CD8-positive, alpha-beta memory T cell (primary cell): ENCODE measurements at places on chromosomes 6 and 20.

- H3K36me3 ChIP-seq: no peaks in the 10 kb centered on the region
- no peaks in the 10 kb centered on the region for H3K27me3 ChIP-seq
- no peak overlapping the region for H3K4me3 ChIP-seq
- H3K4me1 ChIP-seq: peaks cover 47% of the 10 kb centered on the region
Observed at GRCh38 chr6:44926556-44926955, 401.6 kb upstream of the RUNX2 start.

- H3K4me1 ChIP-seq: no peaks in the 10 kb centered on the region
- H3K36me3 ChIP-seq: no peaks in the 10 kb centered on the region
Observed at GRCh38 chr6:147958683-147959082, 384.0 kb upstream of the SASH1 start.

DNA sequence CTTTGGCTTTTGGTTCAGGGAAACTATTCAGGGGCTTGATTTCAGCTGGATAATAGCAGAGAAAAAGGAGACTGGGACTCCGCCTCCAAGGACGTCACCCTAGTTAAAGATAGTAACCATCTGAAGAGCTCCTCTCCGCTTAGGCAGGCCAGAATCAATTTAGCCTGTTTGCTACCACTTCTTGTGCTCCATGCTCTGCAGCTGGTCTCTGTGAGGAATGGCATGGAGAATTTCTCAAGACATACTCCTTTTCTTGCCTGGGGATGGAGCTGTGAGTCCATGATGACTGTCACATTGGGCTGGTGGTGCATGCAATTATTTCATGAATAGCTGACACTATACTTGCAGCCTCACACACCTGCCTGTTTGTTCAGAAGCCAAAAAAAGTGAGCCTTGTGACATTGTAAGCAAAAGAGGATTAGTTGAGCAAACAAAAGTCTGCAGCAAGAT is 61.4 kb downstream of the TXLNB start:
- no peak overlapping the region for H3K27ac ChIP-seq
- no peaks in the 10 kb centered on the region for H3K36me3 ChIP-seq
- no peak for DNase-seq
- H3K4me1 ChIP-seq: no peaks in the 10 kb centered on the region
- no peaks in the 10 kb centered on the region for H3K27me3 ChIP-seq
- H3K4me3 ChIP-seq: no peak overlapping the region

DNA sequence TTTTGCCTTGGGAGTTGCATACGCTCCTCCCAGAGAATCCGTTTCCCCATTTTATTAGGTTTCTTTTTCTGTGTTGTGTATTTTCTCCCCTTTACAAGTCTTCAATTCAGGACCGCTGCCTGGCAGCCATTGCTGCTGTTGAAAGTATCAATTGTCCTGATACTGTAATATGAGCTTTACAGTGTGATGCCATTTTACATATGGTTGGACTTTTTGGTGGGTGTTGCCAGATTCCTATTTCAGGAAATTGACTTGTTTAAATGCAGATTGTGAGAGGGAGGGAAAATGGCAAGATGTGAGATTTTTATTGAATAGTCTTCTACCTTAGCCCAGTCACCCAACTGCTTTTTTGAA is 1.2 kb downstream of the PANK2 start:
- H3K4me1 ChIP-seq: peaks cover 49% of the 10 kb centered on the region
- no peaks in the 10 kb centered on the region for H3K27me3 ChIP-seq
- DNase-seq: no peak
- H3K27ac ChIP-seq: peak overlapping the region; percentile 85
- peak overlapping the region; percentile 84 for H3K4me3 ChIP-seq

DNA sequence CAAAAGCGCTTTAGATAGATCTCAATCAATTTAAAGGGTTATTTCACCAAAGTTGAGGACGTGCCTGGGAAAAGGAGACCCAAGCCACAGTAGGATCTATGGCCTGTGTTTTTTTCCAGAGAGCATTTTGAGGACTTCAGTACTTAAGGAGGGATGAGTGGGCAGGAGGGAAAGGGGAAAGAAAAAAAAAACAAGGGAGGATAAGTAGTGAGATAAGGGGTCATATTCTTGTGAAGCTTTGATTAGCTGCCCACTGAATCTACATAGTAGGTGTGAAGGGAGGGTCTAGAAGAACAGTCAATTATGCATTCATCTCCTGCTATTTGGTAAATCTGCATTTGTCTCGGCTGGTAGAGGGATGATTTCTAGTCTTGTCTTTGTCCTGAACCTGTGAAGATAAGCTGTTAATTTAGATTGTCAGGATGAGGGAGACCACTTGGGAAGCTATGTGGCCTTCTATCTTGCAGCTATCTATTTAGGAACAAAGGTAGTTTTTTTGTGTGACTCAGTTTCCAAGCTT is 48.4 kb downstream of the CLVS2 start:
- H3K36me3 ChIP-seq: no peaks in the 10 kb centered on the region
- H3K4me1 ChIP-seq: no peaks in the 10 kb centered on the region
- H3K4me3 ChIP-seq: no peak overlapping the region
- H3K27me3 ChIP-seq: no peaks in the 10 kb centered on the region

DNA sequence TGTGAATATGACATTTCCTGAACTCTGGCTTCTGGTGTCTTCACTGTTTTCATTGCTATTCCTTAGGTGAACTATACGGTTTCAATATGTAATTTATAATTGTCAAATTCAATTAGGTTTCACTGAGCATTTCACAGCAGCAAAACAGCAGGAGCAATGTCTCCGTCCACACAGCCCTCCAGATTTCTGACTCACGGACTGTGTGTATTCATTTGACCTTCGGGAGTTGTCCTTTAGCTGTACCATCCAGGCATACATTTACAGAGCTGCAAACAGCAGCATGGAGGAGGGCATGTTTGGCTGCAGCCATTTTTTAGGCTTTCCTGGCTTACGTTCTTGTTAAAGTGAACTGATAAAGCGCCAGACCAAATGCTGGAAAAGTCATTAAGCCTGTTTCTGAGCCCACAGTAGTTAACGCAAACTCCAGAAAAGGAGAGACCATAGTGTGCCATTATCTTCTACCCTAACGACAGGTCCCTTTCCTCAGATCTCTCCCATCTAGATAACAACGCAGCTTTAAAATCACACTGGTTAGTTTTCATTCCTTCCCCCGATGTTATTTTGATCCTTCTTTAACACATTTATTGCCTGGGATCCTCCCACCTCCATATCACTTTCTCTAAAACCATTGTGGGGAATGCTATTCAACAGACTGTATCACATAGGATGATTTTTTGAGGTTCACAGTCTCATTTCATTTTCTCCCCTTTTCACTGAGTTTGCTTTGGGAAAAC is 18.3 kb downstream of the FOXC1 start:
- no peak for DNase-seq
- H3K27me3 ChIP-seq: peaks cover 16% of the 10 kb centered on the region
- peaks cover 7% of the 10 kb centered on the region for H3K4me1 ChIP-seq
- H3K36me3 ChIP-seq: no peaks in the 10 kb centered on the region
- no peak overlapping the region for H3K4me3 ChIP-seq

DNA sequence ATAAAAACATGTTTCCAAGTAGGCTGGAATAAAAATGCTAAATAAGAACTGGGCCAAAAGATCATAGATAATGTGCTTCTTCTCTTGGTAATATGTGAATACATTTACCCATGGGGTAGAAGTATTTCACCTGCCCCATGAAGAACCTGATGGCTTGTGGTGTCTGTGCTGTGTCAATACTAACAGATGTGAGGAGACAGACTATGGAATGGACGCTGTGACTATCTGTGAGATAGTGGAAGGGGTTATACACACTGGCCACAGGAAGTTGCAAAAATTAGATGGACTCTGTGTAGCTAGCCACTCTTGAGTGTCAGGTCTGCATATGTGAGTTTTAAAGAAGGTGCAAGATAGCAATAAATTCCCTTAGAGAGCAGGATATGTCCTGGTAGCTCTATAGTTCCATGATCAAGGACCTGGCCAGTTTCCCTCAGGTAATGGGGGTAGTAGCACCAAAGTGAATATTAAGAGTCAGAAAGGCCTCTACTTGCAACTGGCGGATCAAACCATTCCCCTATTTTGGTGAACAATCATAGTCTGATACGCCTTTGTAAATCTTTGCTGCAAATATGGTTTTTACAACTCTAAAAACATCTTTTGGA is 48.6 kb downstream of the NEDD9 start:
- no peak for DNase-seq
- no peaks in the 10 kb centered on the region for H3K4me1 ChIP-seq

DNA sequence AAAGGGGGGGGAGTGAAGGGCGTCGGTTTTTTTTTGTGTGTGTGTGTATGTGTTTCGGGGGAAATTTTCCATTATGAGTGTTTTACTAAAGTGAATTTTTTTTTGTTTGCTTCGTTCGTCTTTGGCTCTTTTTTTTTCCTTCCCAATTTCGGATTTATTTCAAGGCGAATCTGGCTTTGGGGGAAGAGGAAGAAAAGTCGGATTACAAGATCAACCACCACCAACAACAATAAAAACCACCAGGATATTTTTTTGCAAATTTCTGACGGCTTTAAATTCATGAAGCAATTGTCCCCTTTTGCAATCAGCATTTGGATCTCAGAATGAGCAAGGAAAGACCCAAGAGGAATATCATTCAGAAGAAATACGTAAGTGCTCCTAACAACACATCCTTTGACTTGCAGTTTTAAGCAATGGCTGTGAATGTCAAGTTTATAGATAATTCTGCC is 372 bp downstream of the JARID2 start:
- H3K4me3 ChIP-seq: peak overlapping the region; percentile 89
- H3K27ac ChIP-seq: peak overlapping the region; percentile 78
- no peaks in the 10 kb centered on the region for H3K36me3 ChIP-seq
- DNase-seq: no peak
- H3K27me3 ChIP-seq: no peaks in the 10 kb centered on the region

DNA sequence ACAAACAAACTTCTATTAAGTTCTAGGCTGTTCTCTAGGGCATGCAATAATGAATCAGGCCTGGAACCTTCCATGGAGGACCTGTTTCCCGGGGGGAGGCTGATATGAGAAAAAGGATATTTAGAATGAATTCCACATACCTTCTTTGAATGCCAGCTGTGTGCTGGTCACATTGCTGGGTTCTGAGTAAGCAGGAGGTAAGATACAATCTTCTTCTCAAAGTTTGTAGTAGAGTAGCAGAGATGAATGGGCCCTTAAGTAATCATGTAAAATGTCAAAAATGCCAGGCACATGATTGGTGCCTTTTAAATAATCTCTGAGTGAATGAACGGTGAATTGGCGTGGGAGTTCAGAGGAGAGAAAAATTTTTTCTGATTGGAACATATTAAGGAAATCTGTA is 47.4 kb downstream of the TGM2 start:
- no peak overlapping the region for H3K27ac ChIP-seq
- no peaks in the 10 kb centered on the region for H3K36me3 ChIP-seq
- H3K4me1 ChIP-seq: no peaks in the 10 kb centered on the region
- no peak for DNase-seq

DNA sequence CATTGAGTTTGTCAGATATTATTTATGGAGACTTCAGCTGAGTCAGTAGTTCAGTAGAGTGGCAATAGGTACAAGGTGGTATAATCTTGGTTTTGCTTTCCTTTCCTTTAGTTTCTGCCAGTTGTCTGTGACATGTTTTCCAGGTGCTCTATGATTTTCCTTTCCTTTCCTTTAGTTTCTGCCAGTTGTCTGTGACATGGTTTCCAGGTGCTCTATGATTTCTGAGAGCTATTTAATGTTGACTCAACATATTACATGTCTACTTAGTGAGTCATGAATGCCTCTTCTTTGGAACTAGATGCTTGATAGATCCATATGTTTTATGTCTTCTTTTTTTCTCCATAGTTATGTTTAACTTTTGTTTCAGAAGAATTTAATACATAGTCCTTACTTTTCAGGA is 186.4 kb upstream of the DEFB112 start:
- H3K27ac ChIP-seq: no peak overlapping the region
- no peak for DNase-seq
- H3K36me3 ChIP-seq: no peaks in the 10 kb centered on the region

DNA sequence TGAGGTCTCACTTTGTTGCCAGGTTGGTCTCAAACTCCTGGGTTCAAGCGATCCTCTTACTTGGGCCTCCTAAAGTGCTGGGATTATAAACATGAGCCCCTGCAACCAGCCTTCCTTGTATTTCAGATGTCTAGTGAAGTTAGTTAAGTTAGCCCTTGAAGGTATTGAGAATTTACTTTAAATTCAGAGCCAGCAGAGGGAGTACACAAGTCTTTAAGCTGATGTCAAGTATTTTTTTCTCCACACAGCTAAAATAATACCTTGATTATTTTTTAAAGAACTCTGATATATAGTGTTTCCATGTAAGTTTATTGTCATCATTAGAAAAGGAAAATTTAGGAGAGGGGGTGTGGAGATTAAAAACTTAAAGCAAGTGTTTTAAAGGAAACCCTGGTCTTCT is 9.8 kb downstream of the FOXO3 start:
- H3K4me1 ChIP-seq: peaks cover 43% of the 10 kb centered on the region
- DNase-seq: no peak
- no peaks in the 10 kb centered on the region for H3K27me3 ChIP-seq
- peaks cover 5% of the 10 kb centered on the region for H3K36me3 ChIP-seq
- no peak overlapping the region for H3K4me3 ChIP-seq

- H3K27me3 ChIP-seq: no peaks in the 10 kb centered on the region
- H3K36me3 ChIP-seq: no peaks in the 10 kb centered on the region
- no peak for DNase-seq
- H3K27ac ChIP-seq: no peak overlapping the region
- no peak overlapping the region for H3K4me3 ChIP-seq
Observed at GRCh38 chr6:90758741-90759140, 171.9 kb upstream of the MAP3K7 start.

- H3K4me1 ChIP-seq: no peaks in the 10 kb centered on the region
- no peak overlapping the region for H3K4me3 ChIP-seq
- no peak overlapping the region for H3K27ac ChIP-seq
- H3K27me3 ChIP-seq: no peaks in the 10 kb centered on the region
Observed at GRCh38 chr6:96211341-96211740, 195.6 kb downstream of the FUT9 start.

GRCh38 chr20:37693242-37693634 is 592 bp upstream of the CTNNBL1 start:
- DNase-seq: no peak
- no peak overlapping the region for H3K27ac ChIP-seq
- peaks cover 8% of the 10 kb centered on the region for H3K27me3 ChIP-seq
- H3K4me1 ChIP-seq: peaks cover 14% of the 10 kb centered on the region
- H3K36me3 ChIP-seq: no peaks in the 10 kb centered on the region

DNA sequence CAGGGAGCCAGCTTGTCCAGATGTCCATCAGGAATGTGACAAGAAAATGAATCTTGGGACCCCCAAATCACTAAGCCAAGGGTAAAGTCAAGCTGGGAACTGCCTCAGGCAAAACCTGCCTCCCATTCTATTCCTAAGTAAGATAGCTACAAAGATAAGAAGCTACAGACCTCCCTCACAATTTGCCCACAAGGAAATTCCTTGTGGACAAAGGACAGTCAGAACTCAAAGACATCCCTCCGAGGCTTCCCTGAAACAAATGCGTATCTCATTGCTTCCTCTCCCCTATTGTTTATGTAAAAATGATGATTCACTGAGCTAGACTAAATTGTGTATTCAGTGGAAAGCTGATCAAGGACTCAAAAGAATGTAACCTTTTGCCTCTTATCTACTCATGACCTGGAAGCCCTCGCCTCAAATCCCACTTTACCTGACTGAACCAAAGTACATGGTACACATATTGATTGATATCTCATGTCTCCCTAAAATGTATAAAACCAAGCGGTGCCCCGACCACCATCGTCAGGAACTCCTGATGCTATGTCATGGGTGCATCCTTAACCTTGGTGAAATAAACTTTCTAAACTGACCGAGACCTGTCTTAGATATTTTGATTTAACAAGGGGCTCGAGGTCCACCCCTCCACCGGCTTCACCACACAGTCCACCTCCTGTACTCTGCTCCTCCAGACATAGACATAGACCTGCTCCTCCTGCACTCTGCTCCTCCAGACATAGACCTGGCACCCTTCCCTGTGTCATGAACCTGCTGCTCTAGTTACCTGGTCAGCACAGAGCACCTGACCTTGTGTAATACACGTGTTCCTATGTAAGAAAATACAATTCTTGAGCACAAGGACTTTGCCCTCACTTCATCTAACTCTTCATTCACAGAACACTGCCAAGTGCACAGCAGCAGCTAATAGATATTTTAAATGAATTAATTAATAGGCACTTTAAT is 81.4 kb downstream of the WDR27 start:
- H3K4me3 ChIP-seq: no peak overlapping the region
- H3K27ac ChIP-seq: no peak overlapping the region
- H3K36me3 ChIP-seq: no peaks in the 10 kb centered on the region
- H3K27me3 ChIP-seq: no peaks in the 10 kb centered on the region
